IPS DF 19.7 (cell line): ENCODE measurements at places on chromosomes 13 and 19.

DNA sequence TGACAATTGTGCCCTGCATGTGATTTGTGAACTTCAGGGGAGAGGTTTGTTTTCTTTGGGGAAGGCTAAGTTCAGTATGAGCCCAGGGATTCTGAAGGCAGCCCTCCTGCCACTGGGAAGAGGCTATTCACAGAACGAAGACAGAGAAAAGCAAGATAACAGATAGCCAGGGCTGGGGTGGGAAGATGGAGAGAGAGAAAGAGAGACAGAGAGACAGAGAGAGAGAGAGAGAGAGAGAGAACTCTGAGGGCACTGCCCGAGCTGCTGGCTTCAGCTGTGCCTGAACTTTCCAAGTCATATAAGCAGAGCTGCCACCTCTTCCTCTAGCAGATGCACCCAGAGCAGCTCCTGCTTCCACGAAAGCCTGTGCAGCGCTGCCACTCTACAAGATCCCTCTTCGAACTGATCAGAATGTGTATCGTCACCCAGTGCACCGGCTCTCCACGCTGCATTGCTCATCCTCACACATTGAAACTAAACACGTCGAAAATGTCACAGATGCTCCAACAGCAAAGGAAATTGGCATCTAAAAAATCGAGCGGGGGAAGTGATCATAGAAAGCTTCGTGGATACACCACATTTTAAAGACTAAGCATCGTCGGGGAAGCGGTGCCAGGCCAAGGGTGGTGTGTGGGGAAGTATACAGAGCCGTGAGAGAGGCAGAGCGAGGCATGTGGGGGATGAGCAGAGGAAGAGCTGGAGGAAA is 81.8 kb upstream of the SIAH3 start:
- no peak for DNase-seq

DNA sequence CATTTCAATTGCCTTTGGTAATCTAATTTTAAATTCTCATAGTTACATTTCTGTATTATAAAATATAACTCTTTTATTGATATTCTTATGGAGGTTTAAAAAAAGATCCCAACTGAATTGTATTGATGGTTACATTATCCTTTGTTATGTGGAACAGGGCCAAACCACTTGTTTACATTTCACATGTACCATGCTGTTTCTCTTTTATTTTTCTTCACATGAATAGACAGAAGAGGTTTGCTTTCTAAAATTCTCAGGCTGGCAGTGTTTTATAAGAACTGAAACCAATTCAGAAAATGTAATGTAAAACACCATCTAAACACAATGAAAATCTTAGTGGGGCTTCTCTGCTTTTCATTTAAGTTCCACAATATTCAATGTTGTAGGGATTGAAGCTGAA is 122.5 kb downstream of the GPC5 start:
- no peak for DNase-seq

DNA sequence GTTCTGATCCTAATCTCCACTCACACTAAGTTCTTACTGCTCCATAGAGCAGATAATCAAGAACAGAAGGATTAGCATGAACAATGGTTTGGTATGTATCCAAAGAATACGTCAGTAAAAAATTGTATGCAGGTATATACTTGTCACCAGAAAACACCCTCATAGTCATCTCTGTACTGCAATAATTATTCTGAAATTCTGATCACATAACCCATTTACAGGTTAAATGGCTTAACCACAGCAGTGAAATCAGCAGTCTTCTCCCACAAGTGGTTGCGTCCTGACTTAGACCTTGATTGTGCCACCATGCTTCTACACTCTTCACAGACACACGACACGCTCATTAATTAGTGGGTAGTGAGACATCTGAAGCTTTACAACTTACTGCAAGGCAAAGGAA is 50.9 kb downstream of the LNX2 start:
- DNase-seq, result no peak

DNA sequence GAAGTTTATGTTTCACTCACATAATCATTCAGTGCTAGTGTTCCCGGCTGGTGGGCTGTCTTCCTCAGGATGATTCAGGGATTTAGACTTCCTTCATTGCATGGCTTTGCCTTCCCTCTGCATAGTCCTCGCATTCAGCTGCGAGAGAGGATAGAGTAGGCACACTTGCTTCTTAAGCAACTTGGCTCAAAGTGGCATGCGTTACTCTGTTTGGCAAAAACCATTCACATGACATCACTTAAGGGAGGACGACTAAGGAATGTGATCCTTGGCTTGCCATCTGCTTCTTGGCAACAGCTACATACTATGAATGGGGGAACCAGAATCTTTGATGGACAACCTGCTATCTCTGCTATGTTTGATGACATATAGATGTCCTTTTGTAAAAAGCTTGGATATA is 359.3 kb downstream of the TDRD3 start:
- no peak for DNase-seq

DNA sequence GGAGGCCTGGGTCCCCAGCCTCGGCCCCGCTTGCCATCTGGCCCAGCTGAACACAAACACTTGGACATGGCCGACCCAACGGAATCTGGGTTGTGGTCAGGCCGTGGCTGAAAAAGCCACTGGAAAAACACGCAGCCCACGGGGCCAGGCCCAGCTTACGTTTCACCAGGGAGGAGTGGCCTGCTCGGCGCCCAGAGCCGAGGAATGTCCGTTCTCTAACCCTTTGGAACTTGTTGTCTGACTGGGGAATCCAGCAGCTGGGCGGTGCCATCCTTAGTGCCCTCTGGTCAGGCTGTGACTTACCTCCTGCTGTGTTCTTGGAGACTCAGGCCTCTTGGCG is 13.8 kb downstream of the CILP2 start:
- DNase-seq, result no peak

- no peak for DNase-seq
These were observed 20.2 kb downstream of the AP1M1 start for GRCh38 chr19:16217716-16218451.

DNA sequence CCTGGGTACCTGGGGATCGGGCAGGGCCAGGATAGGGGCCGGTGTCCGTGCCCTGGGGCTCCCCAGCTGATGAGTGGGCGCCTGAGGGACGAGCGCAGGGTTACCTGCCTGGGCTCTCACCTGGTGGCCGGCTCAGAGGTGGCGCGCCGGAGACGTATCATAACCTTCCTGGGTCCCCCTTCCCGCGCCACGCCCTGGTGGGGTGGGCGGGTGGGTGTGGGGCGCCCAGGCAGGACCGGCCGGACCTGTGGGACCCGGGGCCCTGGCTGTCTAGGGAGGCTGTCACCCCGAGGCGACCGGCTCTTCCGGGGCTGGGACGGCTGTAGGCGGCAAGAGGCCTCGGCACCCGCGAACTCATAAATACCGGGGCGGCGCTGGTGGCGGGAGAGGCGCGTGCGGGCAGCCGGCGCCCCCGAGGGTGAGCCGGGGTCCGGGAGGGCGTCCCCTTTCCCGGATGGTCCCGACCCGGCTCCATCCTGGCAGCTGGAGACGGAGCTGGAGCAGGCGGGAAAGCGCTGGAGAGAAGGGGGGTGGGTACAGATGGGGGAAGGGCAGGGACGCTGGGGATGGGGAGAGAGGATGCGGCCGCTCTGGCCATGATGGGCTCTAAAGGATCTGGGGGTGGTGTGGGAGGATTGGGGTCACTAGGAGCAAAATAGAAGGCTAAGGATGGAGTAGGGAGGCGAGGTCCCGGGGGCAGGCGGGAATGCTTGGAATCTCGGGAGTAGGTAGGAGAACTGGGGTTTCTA is at the start of gene ACP7:
Gene ACP7 (plus strand): TSS at position 386 of the 749 bp plus-strand sequence. CDS start 902 bp downstream, outside the sequence.
- no peak for DNase-seq

DNA sequence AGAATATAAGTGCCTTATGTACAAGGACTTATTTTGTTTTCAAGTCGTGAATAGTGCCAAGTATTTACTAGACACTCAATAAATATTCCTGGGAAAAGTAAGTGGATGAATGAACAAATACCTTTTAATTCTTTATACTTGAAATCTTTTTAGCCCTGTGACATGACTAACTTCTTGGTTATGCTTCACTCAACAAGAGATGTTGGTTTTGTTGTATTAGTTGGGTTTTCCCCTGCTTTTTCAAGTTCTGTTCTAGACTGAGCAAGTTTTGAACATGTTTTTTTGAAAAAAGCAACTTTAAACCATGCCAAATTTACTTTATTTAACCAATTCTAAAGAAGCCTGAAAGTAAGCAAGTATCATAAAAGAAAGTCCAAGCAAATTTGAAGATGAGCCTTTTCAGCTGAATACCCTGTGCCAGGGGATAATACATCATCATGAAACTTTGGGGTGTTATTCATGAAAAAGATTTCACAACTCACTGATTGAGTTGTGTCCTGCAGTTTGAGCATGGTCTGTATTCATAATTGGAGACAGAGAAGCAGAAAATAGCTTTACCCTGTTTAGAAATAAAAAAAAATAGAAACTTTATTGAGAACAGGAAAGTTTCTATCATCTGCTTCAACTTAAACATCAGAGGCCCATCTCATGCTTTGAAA is 11.1 kb downstream of the LMO7 start:
- no peak for DNase-seq

DNA sequence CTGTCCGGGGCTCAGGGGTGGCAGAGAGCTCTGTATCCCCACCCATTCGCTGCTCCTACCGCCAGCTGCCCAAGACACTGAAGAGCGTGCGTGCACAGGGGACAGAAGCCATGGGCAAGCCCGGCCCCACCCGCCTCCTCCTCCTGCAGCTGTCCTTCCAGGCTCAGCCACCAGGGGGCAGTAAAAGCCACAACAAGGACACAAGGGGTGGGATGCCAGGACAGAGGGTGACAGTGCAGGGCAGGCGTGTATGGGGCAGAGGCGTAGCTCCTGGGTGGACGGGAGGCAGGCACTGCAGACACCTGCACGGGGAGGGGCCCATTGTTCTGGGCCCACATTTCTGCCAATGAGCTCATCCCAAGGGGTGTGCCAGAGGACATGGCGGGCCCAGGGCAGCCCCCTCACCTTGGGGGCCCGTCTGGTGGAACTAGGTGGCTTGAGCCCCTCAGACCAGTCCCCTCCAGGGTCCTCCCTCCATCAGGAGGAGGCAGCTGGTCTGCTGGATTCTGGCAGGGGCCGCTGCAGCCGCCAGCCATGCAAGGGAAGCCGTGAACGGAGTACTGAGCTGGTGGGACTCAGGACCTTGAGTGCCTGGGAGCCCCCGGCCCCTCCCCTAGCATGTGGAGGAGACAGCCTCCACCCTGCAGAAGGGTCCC is 61.2 kb downstream of the MLLT1 start:
- DNase-seq, result peak; percentile 25

GRCh38 chr19:41308450-41309179 is 1.4 kb upstream of the CCDC97 start:
- no peak for DNase-seq

GRCh38 chr19:42480335-42481095 is 37.8 kb upstream of the CXCL17 start:
- no peak for DNase-seq

DNA sequence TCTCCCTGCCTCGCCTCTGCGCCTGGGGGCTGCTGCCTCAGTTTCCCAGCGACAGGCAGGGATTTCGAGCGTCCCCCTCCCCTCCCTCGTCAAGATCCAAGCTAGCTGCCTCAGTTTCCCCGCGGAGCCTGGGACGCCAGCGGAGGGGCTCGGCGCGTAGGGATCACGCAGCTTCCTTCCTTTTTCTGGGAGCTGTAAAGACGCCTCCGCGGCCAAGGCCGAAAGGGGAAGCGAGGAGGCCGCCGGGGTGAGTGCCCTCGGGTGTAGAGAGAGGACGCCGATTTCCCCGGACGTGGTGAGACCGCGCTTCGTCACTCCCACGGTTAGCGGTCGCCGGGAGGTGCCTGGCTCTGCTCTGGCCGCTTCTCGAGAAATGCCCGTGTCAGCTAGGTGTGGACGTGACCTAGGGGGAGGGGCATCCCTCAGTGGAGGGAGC is 722 bp upstream of the ICAM1 start:
- DNase-seq, result no peak

DNA sequence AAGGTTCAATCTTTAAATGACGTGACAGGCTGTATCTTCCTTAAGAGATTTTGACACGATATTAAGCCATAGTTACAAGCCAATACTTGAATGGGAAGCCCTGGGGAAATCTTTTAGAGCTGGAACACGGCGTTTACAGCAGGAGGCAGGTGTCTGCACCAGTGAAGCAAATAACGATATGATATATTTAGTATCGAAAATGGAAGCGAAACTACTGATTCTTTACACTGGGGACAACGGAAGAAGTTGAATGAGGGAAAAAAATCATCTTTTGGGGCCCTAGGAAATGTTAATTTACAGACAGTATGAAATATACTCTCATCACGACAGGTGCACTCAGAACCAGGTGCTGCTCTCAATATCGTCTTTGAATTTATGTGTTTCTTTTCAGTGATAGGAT is 793.9 kb upstream of the PCDH20 start:
- no peak for DNase-seq

DNA sequence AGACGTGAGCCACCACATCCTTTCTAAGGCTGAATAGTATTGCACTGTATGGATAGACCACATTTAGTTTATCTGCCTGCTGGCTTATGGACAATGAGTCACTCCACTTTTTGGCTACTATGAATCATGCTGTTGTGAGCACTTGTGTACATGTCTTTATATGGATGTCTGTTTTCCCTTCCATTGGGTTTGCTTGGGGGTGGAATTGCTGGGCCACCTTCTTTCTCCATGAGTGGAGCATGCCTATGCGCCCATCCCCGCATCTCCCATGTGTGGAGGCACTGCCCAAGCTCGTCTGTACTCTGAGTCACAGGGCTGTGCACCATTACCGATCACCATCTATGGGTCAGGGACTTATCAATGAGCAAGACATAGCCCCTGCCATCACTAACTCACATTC is 127.2 kb upstream of the GJB6 start:
- DNase-seq, result no peak

- DNase-seq, result no peak
These were observed 7.9 kb downstream of the PIP5K1C start for GRCh38 chr19:3692141-3693024.

DNA sequence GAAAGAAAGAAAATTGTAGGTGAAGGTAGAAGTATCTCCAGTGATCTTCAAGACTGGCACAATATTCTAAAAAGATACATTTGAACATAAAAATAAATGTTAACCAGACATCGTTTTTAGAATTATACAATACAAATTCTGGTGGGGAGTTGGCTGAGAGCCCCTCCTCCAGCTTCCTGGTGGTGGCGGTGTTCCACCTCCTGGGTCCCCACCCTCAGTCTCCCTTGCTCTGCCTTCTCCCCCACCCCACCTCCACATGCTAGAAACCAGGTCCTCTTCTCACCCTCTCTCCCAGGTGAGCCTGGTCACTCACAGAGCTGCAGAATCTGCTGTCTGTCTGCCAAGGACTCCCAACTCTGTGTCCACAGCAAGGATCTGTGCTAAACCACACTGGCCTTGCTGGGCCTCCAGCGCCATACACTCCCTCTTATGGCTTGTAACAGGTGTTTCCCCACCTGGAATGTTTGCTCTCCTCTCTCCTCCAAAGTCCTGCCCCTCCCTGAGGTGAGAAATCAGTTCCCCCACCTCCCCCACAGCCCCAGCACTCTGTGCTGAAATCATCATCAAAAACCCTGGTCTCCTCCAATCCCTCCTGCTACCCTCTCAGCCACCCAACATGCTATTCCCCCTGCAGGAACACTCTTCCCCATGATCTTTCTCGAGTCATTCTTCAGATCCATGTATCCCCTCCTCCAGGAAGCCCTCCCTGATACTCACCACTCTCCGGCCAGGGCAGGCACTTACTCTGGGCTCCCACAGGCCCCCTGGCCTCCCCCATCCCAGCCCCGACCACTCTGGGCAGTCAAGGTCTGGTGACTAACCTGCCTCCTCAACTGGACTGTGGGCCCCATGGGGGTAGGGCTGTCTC is 20.5 kb upstream of the CYP2S1 start:
- no peak for DNase-seq

- no peak for DNase-seq
These were observed 34.3 kb downstream of the RASA3 start for GRCh38 chr13:114097893-114098688.

GRCh38 chr13:111401151-111401550 is 80.7 kb downstream of the TEX29 start:
- DNase-seq, result no peak
